ENCODE measurements at places on chromosomes 1 and 21.

DNA sequence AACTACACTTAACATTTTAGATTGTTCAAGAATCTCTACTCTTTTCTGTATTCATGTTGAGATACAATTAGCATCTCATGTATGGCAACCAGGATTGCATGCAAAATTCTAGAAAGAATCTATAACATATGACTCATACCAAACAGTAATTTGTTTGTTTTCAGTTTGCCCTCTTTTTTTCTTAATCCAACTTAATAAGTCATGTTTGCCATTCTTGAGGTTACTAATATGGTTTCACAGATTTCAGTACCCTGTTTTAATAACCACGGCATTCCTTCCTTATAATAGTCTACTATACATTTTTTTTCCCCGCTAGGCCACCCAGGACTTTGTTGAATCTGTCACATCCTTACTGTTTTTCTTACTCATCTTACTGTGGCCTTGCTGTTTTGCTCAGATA lies 140.8 kb downstream of the FMN2 start:
- no peak for DNase-seq

DNA sequence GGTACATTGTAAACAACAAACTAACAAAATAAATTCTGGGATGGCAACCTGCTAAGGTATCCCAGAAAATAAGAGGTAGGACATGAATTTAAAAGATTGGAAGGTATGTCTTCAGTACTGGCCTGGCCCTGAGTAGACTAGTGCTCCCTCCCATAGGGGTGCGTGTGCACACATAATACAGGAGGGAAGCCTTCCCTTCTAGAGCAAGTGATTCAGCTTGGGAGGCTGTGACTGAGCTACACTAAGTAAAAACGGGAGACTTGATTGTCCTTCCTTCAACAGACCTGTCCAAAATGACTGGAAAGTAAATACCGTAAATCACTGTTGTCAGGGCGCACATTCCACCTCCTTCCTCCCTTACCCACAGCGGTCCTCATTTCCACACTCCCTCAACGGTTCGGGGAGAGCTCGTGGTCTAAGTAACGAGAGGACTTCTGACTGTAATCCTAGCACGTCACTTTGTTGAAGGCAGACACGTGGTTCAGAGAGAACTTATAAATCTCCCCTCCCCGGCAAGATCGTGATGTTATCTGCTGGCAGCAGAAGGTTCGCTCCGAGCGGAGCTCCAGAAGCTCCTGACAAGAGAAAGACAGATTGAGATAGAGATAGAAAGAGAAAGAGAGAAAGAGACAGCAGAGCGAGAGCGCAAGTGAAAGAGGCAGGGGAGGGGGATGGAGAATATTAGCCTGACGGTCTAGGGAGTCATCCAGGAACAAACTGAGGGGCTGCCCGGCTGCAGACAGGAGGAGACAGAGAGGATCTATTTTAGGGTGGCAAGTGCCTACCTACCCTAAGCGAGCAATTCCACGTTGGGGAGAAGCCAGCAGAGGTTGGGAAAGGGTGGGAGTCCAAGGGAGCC lies at the start of gene TGFB2:
Gene TGFB2, plus strand, starts transcription at position 523 of the 859 bp plus-strand sequence. CDS start 1,366 bp downstream, outside the sequence.
- no peak for DNase-seq

DNA sequence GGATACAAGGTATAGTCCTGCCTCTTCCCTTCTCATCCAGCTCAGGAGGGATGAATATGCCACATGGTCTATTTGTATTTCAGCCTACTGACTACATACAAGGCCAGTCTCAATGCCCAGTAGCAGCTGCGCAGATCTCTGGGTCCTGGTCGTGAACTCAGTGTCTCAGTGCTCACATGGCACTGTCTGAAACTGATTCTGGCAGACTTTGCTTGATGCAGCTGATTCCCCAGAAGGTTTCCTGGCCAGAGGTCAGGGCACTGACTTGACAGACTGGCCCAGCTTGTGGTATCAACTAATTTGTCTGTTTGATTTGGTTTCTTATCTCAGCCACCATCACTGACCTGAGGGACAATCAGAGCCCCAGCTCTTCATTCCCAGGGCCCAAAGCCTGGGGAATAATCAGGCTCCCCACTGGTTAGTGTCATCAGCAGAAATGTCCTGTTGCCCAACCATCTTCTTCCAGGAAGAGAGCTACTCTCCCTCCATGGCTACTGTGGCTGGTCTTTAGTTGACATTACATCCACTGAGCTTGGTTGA lies 7.5 kb upstream of the SPRR4 start:
- DNase-seq = no peak

GRCh38 chr1:97094247-97094972 lies 372.8 kb downstream of the PTBP2 start:
- DNase-seq = peak; percentile 33

- DNase-seq = no peak
These were observed 1.9 kb upstream of the MEF2D start for GRCh38 chr1:156502391-156502893.

DNA sequence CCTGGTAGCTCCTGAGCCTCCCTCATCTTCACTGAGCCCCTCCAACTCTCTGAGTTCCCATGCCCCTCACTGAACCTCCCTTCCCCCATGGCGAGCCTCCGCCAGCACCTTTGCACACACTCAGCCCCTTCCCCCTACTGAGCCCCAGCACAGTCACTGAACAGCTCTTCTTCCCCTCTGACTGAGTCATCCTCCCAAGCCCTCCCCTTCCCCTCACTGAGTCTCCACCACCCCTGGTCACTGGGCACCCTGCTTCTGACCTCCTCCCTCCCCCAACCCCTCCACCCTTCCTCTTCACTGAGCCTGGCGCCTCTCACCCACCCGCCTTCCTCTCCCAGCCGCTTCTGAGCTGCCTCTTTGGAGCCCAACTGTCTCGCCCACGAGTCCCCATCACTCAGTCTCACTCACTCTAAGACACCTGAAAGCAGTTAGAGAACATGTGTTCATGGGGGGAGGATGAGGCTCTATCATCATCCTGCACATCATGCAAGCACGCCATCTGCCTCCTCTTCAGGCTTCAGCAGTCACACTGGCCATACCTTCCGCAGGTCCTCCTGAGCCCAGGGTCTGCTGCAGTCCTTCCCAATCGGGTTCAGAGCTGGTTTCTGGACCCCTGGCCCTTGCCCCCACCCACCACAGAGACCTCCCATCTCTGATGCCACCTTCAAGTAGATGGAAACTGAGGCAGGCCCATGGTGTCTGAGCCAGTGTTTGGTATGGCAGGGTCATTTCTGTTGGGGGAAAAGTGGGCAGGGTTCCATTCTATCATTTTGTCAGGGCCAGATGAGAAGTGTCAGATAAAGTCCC lies 2.0 kb upstream of the TRNP1 start:
- DNase-seq = no peak

DNA sequence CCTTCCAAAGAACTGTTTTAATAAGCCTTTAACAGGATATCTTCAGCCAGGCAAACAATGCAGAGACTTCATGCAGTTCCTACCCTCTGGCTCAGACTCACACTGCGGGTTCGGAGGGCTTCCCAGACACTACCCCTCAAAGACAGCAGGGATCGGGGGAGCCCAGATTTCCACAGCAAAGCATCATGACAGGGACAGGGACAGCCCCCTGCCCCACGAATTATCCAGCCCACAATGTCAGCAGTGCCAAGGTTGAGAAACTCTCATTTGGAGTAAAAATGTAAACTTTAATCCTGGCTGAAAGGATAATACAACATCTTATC lies 20.1 kb downstream of the NPHP4 start:
- no peak for DNase-seq

DNA sequence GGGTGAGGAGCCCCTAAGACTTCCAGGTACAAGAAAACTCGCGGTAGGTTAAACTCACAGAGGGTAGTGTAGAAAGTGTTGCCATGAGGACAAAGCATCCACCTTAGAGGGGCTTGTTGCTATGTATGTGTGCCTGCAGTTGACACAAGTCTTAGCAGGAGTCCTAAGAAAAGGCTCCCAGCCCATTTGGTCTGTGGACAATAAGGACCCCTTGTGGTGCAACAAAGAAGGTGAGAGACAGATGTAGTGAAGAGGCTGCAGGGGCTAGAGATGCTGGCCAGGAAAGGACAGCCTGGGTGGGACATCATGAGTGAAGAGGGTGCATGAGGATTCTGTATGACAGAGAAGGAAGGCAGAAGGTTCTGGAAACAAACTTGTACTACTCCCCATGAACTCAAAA lies 36.3 kb upstream of the IL10 start:
- no peak for DNase-seq

DNA sequence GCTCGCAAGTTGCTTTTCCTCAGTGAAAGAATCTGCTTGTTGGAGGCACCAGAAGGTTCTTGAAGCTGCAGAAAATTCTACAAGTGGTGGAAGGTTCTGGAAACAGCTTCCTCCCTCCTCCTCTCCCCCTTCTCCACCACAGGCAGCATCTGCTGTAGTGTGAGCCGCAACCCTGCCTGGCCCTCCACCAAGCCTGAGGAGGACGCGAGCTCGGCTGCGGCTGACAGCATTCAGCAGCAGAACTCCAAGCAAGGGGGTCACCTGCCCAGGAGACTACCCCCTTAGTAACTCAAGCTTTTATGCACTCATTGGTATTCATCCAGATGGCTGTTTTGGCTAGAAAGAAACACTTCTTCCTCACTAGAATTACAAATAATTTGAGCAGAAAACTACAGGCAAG lies 48.8 kb upstream of the CLDN14 start:
- no peak for DNase-seq

DNA sequence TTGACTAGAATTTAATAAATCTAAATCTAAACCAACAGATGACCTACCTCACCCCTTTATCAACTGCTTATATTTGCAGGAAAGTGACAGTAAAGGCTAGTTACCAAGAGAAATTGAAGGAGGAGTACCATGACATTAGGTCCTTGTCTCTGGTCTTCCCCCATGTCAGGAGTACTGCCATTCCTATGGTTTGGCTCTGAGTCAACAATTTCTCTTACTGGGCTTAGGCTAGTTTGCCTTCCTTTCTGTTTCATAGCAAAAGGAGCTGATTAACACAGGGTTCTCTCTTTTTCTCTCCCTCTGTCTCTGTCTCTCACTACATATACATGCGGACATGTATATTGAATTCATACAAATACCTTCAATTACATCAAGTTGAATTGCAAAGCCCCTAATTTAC lies 579.9 kb downstream of the DPYD start:
- DNase-seq = no peak

- peak; percentile 1 for DNase-seq
These were observed 6.8 kb downstream of the RPE65 start for GRCh38 chr1:68442822-68443556.

GRCh38 chr21:43736224-43736883 lies 17.4 kb downstream of the PDXK start:
- no peak for DNase-seq

DNA sequence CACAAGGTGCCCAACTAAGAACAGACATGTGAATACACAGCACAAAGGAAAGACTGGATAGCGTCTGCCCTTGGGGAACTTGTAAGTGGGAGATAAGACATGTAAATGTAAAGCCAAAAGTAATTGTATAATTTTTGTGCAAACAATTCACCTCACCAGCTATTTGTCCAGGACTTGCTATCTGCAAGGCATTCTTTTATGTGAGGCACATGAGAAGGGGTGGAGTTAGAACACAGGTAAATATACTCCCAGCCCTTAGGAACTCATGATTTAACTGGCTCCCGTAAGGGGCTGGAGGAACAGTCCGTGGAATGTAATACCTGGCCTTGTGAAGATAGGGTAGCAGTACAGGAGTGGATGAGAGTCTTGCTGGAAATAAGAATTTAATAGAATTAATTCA lies 61.3 kb downstream of the CDK18 start:
- DNase-seq = no peak

GRCh38 chr1:244412176-244412575 lies 39.5 kb downstream of the ADSS2 start:
- no peak for DNase-seq

DNA sequence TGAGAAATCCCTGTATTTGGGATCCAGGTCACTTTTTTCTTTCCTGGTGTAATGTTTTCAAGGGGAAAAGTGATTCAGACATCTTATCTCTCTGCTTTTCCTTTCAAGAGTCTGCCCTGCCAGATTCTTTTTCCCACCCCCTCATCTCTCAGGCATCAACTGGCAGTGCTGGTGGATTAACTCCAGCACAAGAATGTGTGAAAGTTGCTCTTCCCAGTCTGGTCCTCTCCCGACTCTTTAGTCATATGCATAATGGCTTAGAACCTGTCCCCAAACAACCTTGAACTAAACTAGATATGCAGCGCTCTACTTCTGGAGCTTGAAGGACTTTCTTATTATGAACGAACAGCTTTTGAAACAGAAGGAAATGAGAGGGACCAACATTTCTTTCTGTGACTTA lies 88.5 kb downstream of the SLC44A5 start:
- DNase-seq = peak; percentile 85

GRCh38 chr1:33685256-33685655 lies 178.6 kb upstream of the HMGB4 start:
- DNase-seq = no peak

- DNase-seq = no peak
These were observed 1262.8 kb upstream of the PRMT6 start for GRCh38 chr1:105793536-105794146.

DNA sequence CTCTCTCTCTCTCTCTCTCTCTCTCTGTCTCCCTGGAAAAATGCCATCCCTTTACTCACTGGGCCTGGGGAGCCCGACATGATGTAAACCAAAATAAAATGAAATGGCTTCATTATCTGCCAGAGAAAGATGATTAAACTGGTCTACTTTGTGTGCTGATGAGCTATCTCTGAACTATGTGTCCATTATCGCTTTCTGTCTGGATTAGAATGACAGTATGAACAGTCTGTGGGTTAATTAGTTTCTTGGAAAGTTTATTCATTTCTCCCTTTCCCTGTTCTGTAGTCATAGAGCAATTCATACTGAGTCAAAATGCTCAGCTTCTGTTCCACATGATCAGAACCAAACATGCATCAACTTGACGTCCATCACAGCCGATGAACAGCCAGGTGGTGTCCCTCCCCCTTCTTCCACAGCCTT lies 72.4 kb upstream of the KCND3 start:
- DNase-seq = no peak

DNA sequence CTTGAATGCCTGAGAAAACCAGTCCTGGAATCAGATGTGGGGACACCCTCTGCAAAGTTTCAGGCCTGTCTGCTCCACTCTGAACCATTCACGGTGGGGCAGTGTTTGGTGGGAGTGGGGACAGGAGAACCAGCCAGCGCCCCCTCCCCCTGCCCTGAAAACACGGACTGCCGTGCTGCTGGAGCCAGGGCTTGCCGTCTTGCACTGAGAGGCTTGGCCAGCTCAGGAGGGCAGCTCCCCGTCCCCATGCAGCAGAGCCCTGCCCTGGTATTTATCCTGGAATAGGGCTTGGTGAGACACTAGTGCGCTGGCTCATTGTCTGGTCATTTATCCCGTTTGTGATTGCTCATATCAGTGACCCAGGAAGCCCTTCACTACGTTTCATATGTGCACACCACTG lies 3.9 kb downstream of the S100B start:
- DNase-seq = no peak

GRCh38 chr1:193156822-193157142 lies 29.6 kb downstream of the B3GALT2 start:
- no peak for DNase-seq

- no peak for DNase-seq
These were observed 60.7 kb upstream of the ATP5PO start for GRCh38 chr21:33976082-33977016.

GRCh38 chr1:1022302-1023009 lies 2.5 kb downstream of the AGRN start:
- no peak for DNase-seq
